ENCODE measurements at places on chromosomes 6 and 20.

DNA sequence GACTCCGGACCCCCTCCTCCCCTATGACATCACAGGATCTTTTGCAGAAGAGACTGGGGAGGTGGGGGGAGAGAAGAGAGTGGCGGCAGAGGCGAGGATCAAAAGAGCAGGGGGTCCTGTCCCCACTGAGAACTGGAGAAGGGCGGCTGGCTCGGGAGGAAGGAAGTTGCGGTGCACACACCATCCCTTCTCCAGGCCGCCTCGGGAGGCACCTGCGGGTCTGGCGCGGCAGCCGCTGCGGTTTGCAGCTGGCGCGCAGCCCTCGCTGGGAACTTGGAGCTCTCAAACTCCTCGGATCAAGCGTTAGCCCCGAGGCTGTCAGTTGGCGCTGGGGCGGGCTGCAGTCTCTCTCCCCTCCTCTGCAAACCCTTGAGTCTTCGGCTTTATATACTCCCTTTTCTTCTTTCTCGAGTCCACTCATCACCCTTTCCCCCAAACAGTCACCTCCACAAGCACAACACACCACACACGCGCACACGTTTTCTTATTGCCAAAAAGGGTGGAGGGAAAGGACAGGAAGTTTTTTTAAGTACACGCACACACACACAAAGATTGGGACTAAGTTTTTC lies 180.7 kb downstream of the TBXT start:
- no peak for DNase-seq

DNA sequence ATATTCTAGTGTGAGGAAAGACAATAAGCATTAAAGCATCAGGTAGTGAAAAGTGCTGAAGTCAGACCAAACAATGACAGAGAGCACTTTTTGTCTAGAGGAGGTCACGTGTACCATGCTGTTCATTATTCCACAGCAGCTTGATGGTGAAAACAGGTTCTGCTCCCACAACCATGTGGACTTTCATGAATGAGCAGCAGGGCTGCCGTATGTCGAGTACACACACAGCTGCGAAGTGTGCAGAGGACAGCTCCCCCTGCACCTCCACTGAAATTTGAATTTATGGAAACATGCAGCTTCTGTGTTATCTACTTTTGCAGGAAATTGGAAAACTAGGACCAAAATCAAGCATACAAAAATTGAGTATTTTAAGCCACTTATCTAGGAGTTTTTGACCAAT lies 85.3 kb downstream of the MAP7 start:
- no peak for DNase-seq

- no peak for DNase-seq
Observed at GRCh38 chr6:154933181-154933827, 61.8 kb upstream of the TIAM2 start.

- no peak for DNase-seq
Observed at GRCh38 chr6:135506270-135506997, 8.9 kb upstream of the AHI1 start.

DNA sequence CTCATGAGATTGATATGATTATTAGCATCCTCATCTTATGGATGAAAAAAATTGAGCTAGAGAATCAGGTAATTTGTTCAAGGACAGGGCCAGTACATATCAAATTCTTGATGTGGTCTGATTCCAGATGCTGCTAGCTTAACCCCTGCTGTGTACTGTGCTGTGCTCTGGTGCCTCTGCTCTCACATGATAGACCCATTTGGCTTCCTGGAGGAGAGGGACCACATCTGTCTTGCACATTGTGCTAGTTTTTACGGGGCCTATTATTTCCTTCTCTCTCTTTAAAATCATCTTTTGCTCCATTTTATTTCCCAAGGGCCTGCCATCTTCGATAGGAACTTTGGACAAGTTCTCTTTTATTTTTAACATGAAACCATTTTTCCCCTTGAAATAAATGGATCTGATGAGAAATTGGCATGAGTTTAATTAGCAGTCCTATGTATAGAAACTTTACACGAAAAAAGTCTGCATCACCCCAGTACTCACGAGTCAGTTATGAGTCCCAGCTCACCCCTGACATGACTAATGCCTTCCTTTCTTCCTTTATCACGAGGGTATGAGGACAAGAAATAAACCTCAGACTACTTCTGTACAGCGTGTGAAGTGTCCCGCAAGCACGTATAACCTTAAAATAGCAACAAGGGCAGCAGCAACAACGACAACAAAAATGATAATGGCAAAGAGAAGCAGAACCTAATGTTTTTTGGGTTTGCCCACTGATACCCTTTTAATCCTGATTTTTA lies 26.5 kb downstream of the CD109 start:
- no peak for DNase-seq

- no peak for DNase-seq
Observed at GRCh38 chr6:15400572-15401004, 154.7 kb downstream of the JARID2 start.

All from stimulated activated CD4-positive, alpha-beta T cell treated with anti-CD3 and anti-CD28 coated beads, Interleukin-12 subunit alpha, Interleukin-12 subunit beta, amount 100 ng/mL, for 24 hours (primary cell).